ENCODE measurements at places on chromosomes 7 and 10.
A peak's percentile ranks its signal among the peaks of the same experiment; 100 is the strongest.

DNA sequence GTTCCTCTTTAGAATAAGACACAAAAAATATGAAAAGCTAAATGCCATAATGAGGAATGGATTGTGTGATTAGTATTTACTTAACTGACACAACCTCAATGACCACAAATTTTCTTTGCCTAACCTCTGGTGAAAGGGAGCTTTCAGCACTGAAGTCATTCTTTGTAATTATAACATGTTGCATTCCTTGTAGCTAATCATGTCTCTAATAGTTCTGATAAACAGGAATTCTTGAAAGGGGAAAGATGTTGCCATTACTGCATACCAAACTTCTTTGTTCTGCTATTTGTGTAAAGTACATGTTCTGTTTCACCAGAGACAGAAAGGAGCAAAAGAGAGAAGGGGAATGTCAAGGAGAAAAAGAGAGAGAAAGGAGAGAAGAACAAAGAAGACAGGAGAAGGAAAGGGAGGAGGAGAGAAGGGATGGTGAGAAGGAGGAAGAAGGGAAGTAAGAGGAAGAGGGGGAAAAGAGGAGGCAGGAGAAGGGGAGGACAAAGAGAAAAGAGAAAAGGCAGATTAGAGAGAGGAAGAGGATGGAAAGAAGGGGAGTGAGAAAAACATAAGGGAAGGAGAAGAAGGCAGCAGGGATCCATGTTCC is 120.9 kb downstream of the SEMA3D start:
- DNase-seq: no peak

DNA sequence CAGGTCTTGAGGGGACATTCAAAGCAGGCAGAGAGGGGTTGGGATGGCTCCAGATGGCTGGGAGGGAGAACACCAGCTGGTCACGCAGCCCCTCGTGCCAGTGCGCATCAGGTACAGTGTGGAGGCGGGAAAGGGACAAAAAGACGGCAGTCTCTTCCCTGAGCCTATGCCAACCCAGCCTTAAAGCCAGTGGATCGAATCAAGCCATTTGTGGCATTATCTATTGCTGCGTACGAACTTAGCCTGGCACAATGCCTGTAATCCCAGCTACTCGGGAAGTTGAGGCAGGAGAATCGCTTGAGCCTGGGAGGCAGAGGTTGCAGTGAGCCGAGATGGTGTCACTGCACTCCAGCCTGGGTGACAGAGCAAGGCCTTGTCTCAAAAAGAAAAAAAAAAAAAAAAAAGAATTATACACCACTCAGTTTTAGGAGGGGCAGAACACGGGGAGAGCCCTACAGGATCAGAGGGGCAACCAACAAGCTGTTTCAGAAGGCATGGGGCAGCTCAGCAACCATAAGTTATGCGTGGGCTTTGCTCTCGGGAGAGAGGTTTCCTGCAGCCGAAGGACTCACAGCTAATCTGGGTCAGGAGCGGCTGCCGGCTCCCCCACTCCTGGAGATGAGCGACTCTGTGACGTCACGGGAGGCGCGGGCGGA is 356 bp upstream of the NDUFB2 start:
- peak; percentile 90 for DNase-seq

DNA sequence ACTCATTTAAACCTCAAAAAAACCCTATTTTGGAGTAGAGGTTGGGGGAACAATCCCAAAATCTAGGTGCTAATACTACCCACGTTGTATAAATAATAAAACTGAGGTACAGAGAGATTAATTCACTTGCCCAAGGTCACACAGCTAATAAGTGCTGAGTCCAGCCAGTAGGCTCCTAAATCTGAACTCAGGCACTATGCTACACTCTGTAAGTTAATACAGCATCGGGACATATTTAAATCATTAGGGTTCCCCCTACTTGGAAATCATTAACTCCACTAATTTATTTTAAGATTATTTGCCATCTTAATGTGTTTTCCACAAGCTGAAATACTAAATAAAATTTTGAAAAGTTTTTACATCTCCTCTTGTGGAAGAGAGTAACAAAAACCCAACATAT is 24.2 kb downstream of the PIP4K2A start:
- DNase-seq: no peak

DNA sequence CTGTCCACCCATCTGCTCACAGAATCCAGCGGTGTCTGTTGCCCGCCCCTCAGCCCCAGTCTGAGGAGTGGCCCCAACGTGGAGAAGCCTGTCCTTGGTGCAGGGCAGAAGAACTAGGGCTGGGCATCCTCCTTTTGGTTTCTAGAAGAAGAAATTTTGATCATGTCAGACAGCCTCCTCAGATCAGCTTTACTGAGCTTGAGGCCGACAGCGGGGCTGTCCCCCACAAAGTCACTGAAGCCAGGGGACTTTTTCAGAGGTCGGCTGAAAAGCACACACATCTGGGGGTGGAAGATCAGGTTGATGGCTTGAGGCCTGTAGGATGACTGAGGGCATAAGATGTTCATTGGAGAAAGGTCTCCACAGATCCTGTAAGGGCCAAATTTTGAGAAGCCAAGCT is 767.9 kb downstream of the GRID1 start:
- no peak for DNase-seq

- DNase-seq: peak; percentile 75
Measured at GRCh38 chr7:24819916-24820689, 62.8 kb upstream of the GSDME start.

GRCh38 chr10:34290412-34291081 is 524.5 kb downstream of the PARD3 start:
- no peak for DNase-seq

Measured in HTR-8/SVneo (cell line).